ENCODE measurements at places on chromosomes 16 and 17.

GRCh38 chr17:51374209-51374608 is 113.9 kb downstream of the UTP18 start:
- DNase-seq: no peak

DNA sequence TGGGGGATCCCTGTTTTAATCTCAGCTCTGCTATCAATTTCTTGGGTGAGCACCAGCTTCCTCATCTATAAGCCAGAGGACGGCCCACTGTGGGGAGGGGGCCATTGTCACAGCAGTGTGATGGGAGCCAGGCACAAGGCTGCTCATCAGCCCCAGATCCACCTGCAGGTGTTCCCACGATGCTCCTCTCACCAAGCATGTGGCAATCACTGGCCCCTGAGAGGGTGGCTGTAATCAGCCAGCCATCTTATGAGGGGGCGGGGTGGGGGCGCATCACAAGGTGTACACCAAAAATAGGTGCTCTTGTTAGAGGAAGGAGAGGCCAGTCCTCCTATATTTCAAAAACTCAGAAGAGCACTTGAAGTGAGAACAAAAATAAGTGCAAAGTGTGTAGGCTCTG is 31.2 kb downstream of the HNF1B start:
- no peak for DNase-seq

GRCh38 chr17:49557312-49558024 is 18.2 kb upstream of the NXPH3 start:
- DNase-seq: peak; percentile 57

GRCh38 chr17:50815400-50815799 is 20.0 kb upstream of the WFIKKN2 start:
- no peak for DNase-seq

GRCh38 chr16:3842994-3843393 is 37.5 kb downstream of the CREBBP start:
- DNase-seq: no peak

- DNase-seq: no peak
Measured at GRCh38 chr17:43314611-43315011, 80.8 kb upstream of the RNU2-1 start.

GRCh38 chr17:38333635-38334295 is 10.0 kb downstream of the GPR179 start:
- DNase-seq: no peak

- DNase-seq: no peak
Measured at GRCh38 chr17:55450232-55450825, 28.7 kb upstream of the MMD start.

DNA sequence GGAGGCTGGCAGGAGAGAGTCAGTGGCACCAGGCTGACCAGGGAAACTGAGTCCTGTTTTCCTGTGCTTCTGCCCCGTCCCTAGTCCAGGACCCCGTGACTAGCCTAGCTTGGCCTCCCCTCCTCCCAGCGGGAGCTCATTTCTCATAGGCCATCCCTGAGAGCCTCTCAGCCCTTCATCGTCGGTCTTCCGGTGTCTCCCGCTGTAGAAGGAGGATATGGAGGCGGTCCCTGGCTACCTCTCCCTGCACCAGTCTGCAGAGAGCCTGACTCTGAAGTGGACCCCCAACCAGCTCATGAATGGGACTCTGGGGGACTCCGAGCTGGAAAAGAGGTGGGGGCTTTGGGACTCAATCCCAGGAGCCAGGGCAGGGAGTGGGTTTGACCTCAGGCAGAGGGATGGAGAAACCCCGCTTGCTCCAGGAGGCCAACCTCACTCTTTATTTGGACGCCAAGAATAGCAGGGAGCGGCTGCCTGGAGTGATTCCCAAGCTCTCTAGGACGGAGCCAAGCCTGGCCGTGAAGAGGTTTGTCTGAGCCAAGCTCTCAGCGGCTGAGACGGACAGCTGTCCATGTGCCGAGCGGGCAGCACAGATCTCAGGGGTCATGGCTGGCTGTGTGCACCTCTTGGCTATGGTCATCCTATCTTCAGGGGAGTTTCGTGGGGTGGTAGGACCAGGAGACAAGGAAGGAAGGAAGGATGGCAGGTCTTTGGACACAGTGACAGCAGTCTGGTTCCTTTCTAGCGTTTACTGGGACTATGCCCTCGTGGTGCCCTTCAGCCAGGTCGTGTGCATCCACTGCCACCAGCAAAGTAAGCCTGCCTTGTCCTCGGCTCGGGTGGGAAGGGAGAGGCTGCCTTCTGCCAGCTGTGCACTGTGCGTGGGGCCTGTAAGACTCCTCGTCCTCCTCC is 26.8 kb downstream of the SGSM2 start:
- DNase-seq: no peak

- no peak for DNase-seq
Measured at GRCh38 chr16:14409563-14409962, 220.5 kb downstream of the PARN start.

- DNase-seq: no peak
Measured at GRCh38 chr17:57464191-57464864, 208.0 kb downstream of the MSI2 start.

DNA sequence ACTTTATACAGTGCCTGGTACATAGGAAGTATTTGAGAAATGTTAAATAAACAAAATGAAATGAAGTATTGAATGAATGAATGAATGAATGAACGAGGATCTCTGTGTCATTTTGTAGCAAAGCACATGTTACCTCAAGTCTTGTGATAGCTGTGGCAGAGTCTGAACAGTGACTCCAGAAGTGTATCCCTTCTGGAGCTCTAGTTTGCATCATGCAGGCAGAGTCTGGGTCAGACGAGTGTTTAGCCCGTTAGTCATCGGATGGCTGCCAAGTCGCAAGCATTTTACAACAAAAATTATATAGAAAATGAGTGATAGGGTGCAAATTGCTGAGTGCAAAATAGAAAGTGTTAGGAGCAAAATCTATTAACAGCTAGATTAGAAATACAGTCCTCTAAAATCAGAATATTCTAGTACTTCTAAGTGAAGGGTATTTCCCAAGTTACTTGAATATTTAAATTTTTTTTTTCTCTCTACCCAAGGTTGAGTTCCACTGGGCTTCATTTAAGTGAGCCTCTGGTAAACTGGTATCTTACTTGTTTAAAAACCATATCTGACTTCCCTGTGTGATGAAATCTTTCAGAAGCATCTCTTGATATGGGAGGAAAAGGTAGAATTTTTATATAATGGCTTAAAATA is 113.3 kb downstream of the FTO start:
- DNase-seq: no peak

DNA sequence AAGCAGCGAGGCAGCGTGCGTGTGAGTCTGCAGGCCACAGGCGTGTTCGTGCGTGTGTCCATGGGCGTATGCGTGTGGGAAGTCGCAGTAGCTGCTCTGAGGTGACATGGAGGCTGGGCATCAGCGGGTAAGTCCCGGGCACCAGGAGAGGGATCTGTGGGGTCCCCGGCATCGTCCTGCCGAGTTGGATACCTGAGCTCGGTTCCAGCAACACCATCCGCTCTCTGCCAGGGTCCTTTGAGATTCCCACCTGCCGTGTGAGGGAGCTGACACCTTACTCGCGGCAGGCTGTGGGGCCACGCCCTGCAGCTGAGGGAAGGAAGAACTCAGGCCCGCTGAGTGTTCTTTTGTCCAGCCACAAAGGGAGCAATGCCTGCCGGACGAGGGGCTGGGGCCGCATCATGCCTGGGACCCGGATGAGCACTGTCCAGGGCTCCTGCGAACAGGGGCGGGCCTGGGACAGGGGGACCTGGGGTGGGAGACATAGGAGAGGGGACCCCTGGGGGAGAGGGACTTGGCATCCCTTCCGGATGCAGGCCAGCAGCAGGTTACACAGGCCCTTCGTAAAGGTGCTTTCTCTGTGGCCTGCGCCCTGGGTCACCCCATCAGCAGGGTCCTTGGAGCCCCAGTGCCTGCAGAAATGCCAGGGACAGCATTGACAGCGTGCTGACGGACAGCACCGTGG is 5.0 kb upstream of the SNAI3 start:
- no peak for DNase-seq

DNA sequence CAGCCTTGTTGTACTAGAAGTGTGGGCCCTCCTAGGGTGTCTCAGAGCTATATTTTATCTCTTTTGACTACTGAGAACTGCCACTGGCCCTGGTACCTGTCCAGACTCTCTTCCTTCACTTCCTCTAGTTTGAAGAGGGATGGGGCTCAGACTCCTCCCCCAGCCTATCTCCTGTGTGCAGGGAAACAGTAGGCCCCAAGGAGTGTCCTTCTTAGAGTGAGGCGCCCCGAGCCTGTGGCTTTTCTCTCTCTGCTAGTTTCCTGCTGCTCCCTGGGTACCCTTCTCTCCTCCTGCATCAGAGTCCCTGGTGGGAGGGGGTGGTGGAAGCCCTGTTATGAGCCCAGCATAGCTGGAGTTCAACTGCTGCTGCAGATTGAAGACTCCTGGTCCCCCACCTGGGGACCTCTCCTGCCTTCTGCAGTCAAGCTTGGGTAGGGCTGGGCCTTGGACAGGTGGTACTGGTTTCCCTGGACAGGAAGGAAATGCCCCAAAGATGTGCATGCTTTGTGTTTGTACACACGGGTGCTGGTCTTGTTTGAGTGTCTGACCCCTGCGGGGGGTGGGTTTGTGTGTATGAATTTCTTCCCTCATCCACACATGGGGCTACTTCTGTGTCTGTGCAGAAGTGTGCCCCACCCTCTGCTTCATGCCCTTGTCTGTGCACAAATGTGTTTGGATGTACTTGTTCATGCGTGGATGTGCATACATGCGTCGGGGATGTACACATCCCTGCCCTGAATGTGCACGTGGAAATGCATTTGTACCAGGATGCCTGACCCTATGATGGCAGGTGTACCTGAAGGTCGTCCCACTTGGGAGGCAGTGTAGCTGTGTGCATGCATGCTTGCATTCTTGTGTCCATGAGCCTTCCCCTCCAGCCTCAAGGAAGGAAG is 6.9 kb downstream of the RARA start:
- DNase-seq: no peak

DNA sequence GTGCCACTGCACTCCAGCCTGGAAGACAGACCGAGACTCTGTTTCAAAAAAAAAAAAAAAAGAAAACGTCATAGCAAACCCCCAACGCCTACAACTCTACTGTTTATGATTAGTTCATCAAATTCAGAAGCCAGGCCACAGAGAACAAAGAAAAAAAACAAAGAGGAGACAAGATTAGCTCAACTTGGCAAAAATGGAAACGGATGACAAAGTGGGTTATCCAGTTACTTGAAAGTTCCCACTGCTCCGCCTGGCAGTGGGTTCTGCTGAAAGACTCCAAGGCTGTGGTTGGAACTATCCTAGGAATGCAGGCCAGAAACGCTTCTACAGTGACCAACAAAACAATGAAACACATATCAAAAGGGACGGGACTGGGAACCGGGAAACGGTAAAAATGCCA is 53.1 kb downstream of the MRM3 start:
- no peak for DNase-seq

GRCh38 chr16:53511403-53512280 is 8.6 kb upstream of the AKTIP start:
- DNase-seq: no peak

DNA sequence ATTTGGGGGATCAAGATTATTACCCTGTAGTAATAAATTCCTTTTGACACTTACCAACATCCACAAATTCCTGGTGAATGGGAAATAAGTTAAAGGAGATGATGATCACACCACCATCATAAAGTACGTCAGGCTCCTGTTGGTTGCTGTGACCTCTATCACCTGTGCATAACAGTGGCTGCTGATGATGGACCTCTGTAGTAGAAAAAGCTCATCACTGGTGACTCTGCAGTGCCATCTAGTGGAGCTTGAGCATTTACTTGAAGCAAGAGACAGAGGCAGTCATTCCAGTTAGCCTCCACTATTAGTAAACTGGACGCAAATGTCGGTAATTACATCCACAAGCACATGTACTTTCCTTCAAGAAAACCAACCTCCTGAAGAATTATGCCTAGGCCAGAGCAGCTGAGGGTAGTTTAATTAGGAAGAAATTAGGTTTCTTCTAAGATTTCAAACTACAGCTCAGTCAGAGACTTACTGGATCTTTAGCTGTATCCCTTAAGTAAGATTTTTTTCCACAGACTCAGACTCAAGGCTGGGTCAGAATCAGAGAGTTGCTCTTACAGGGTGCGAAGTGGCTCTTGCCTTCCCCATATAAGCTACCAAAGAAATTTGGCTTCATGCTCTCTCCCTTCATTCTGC is 39.3 kb downstream of the CYB561 start:
- peak; percentile 41 for DNase-seq

DNA sequence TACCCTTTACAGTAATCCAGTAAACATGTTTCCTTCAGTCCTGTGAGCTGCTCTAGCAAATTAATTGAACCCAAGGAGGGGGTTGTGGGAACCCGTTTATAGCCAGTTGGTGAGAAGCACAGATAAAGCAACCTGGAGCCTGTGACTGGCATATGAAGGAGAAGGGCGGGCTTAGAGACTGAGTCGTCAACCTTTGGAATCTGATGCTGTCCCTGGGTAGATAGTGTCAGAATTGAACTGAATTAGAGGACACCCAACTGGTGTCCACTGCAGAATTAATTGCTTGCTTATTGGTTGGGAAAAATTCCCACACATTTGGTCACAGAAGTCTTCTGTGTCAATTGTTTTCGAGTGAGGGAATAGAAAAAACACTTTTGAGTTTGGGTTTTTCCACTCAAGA is 12.8 kb upstream of the RSKR start:
- DNase-seq: no peak

DNA sequence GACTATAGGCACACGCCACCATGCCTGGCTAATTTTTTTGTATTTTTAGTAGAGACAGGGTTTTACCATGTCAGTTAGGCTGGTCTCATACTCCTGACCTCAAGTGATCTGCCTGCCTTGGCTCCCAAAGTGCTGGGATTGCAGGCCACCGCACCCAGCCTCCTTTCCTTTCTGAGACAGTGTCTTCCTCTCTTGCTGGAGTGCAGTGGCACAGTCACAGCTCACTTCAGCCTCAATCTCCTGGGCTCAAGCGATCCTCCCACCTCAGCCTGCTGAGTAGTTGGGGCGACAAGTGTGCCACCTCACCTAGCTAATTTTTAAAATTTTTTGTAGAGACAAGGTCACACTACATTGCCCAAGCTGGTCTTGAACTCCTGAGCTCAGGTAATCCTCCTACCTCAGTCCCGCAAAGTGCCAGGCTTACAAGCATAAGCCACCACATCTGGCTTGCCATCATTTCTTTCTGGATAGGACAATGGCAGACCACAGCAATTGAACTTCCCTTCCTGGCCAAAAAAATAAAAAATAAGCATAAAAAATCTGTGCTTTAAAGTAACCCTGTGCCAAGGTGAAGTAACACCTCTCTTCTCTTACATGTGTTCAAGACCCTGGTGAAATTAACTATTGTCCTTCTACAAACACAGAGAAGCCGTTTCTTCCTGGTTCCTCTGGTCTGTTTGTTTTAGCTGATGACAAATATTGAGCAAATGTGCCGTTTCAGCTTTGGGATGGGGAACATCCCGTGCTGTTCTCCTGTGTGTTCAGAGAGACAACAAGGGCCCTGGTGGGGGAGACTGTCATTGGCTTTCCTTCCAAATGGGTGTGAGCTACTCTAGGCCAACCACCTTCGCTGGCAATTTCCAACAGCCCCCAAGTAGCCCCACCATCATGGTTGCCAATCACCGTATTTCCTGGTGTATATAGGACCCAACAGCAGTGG is 60.2 kb downstream of the EMP2 start:
- no peak for DNase-seq

Data from DMS 273 treated with DMSO at 0.1 percent for 48 hours (cell line).